Thoracic aorta (tissue), 2 donors: ENCODE measurements at places on chromosomes 7 and 10. TPM values are rescaled to one million over a fixed set of nuclear protein-coding genes. Genes with fewer than 3 reads are reported as not detected.

DNA sequence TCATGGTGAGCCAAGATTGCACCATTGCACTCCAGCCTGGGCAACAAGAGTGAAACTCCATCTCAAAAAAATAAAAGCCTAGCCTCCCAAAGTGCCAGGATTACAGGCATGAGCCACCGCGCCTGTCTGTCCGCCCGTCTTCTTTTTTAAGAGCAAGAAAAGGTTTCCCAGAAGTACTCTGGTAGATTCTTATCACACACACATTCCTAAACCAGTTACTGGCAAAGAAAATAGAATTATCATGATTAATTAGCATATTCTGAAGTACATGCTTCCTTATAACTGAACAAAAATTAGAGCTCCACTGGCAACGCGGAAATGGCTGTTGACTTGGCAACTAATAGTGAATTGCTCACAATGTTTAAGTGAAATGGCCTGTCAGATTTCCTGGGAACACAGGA lies 87.0 kb downstream of the ADK start:
- H3K4me1 ChIP-seq = no peaks in the 10 kb centered on the region
- H3K4me3 ChIP-seq = peak overlapping the region; percentile 48
- peak overlapping the region; percentile 64 for H3K27ac ChIP-seq

GRCh38 chr10:14553448-14553847 lies 221.2 kb downstream of the FAM107B start:
- no peaks in the 10 kb centered on the region for H3K36me3 ChIP-seq
- H3K27ac ChIP-seq = peak overlapping the region; percentile 66
- no peak for DNase-seq
- H3K27me3 ChIP-seq = no peaks in the 10 kb centered on the region

- H3K27me3 ChIP-seq = no peaks in the 10 kb centered on the region
- no peak overlapping the region for H3K27ac ChIP-seq
- no peak overlapping the region for H3K4me3 ChIP-seq
- no peaks in the 10 kb centered on the region for H3K36me3 ChIP-seq
Observed at GRCh38 chr10:60717852-60718251, 60.4 kb upstream of the CDK1 start.

DNA sequence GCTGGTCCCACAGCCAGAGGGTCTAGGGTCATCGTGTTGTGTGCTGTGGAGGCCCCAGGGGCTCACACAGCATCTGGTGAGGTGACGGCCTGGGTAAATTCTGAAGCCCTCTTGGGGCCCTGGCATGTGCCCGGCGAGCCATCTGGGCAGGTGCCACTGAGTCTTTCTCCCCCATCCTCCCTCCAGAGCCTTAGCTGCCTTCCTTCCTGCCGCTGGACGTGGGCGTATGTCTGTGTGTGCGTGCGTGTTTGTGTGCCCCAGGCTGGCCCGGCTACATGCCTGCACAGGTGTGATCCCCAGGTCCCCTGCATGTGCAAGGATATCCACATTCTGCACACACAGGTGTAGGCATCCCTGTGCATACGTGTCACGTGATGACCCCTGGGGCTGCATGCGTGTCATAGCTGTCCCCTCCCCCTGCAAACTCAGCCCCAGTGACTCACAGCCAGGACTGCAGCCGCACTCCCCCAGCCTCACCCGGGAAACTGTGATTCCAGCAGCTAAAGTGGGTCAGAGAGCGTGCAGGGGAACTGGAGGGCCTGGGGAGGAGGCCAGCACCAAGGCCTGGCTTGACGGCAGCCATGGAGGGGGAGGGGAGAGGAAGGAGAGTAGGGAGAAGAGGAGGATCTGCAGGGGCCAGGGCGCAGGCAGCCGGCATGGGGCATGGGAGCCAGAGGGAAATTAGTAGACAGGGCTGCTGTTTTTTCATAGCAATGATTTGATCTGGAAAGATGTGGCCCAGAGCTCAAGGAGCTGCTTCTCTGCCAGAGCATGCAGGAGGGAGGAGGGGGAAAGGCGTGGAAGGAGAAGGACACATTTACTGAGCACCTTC lies 46.4 kb downstream of the ELFN1 start:
- no peak overlapping the region for H3K4me3 ChIP-seq
- H3K27ac ChIP-seq = no peak overlapping the region
- no peaks in the 10 kb centered on the region for H3K36me3 ChIP-seq
- no peak for DNase-seq

- H3K4me3 ChIP-seq = no peak overlapping the region
- H3K27ac ChIP-seq = no peak overlapping the region
- H3K4me1 ChIP-seq = peaks cover 33% of the 10 kb centered on the region
- no peaks in the 10 kb centered on the region for H3K27me3 ChIP-seq
- DNase-seq = no peak
- H3K36me3 ChIP-seq = no peaks in the 10 kb centered on the region
Observed at GRCh38 chr7:155256081-155256760, 41.5 kb upstream of the INSIG1 start.

DNA sequence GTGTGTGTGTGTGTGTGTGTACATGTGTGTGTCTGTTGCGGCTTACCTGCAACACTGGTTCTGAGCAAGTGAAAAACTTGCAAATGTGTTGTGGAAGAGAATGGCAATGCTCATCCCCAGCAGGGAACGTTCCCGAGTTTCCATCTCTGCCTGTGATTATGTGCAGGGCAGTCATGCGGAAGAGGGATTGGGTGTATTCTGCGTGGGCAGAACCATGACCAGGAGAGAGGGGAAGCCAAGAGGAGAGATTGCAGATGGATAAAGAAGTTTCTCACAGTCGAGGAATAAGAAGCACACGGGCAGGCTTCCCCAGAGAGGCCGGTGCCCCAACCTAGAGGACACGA lies 99.9 kb downstream of the CTBP2 start:
- peak overlapping the region; percentile 60 for H3K4me3 ChIP-seq
- no peak for DNase-seq
- H3K27ac ChIP-seq = peak overlapping the region; percentile 99
- no peaks in the 10 kb centered on the region for H3K36me3 ChIP-seq

DNA sequence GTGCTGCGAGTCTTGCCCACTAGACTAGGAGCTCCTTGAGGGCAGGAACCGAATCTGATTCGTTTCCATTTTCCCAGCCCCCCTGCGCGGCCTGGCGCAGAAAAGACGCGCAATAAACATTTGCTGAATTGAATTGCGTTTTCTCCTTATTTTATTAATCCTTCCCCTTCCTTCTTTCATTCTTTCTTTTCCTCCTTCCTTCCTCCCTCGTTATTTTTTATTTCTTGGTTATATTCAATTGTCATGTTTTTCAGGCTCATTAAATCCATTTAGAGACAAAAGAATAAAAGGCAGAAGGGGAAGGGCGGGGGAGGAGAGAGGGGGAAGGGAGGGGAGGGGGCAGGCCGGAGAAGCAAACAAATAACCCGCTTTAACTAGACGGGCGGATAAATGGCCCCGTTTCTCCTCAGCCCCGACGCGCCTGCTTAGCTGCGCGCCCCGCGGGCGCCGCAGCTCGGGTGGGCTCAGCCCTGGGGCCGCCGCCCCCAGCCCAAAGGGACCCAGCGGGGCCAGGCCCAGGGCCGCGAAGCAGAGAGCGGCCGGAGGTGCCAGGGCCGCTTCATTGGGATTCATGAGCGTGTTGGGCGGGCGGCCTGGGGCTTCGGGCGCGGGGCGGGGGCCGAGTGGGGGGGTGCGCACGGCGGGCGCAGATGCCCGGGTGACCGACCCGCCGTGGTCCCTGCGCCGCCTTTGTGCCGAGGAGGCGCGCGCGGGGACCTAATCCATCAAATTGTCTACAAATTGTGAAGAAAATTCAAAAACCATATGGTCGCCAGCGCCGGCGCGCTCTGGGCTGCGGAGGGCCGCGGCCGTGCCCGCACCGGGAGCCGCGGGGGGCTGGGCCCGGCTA lies 5.0 kb downstream of the LBX1 start:
- DNase-seq = no peak
- no peak overlapping the region for H3K27ac ChIP-seq

DNA sequence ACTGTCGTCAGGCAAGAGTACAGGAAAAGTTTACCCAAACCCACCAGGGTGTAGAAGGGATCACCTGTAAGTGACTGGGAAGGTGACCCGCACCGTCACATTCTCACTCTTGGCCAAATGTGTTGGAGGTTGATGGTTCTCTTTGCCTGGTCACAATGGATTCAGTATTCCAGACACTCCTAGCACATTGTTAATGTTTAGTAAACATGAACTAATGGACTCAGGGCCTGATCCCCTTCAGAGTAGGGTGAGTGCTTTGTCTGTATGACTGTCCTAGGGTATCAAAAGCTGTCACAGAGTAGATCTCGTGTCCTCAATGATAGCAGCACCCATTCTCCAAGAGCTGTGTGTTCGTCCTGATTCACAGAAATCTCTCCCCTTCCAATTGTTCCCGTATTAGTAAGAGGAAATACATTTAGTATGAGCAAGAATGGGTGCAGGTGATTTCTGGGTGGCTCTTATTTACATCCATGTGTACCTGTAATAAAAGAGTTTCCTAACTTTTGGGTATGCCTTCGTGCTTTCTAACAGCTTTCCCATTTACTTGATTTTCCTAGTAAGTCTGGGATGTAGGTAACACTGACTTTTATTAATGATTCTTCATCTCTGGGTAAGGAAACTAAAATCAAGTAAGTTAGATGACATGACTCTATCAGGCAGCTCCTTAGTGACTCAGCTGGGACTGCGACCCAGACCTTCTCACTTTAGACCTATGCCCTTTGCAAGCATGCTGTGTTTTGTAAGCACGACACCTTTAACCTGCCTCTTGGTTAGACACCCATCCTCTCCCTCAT lies 4.7 kb downstream of the EEPD1 start:
- H3K27ac ChIP-seq = no peak overlapping the region
- peaks cover 46% of the 10 kb centered on the region for H3K4me1 ChIP-seq

DNA sequence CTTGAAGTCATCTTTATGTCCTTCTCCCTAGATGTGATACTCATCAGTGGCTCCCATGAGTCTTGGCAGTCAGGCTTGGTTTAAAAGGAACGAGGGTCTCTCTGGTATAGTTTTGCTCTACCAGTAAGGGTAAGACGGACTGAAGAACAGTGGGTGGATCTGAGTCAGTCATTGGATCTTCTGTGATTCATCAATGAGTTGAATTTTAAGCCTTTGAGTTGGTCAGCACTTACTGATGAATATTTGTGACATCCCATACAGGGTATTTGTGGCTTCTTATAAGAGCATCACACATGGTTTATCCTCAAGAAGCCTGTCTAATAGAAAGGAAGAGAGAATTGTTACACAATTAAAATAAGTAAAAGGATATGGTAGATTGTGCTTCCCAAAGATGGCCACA lies 87.3 kb upstream of the NAMPT start:
- no peak overlapping the region for H3K27ac ChIP-seq
- peaks cover 4% of the 10 kb centered on the region for H3K4me1 ChIP-seq
- no peaks in the 10 kb centered on the region for H3K27me3 ChIP-seq
- no peak overlapping the region for H3K4me3 ChIP-seq
- no peaks in the 10 kb centered on the region for H3K36me3 ChIP-seq

DNA sequence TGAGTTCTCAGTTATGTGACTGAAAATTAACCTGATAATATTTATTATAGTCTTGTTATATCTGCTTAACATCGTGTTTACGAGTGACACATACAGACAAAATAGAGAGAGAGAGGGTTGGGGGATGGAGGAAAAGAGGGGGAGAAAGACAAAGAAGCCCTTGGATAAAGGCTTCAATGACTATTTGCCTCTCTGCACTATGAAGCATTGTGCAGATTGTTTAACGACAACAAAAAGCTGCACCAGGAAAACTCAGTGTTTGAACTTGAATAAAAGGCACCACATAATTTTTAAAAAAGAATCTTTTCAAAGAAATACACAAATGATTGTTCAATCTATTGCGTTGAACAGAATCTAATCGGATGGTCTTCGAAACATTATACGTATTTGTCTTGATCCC lies 27.8 kb downstream of the MAGI2 start:
- no peaks in the 10 kb centered on the region for H3K36me3 ChIP-seq
- H3K27me3 ChIP-seq = no peaks in the 10 kb centered on the region
- H3K4me3 ChIP-seq = no peak overlapping the region
- no peak for DNase-seq

- H3K27me3 ChIP-seq = no peaks in the 10 kb centered on the region
- H3K27ac ChIP-seq = no peak overlapping the region
- H3K4me1 ChIP-seq = peaks cover 40% of the 10 kb centered on the region
- no peak for DNase-seq
Observed at GRCh38 chr10:35563261-35563891, 41.8 kb upstream of the GJD4 start.

- no peak overlapping the region for H3K4me3 ChIP-seq
- peaks cover 8% of the 10 kb centered on the region for H3K27me3 ChIP-seq
- H3K27ac ChIP-seq = no peak overlapping the region
- no peak for DNase-seq
- peaks cover 19% of the 10 kb centered on the region for H3K4me1 ChIP-seq
- H3K36me3 ChIP-seq = no peaks in the 10 kb centered on the region
Observed at GRCh38 chr10:101054351-101054750, 7.4 kb upstream of the KAZALD1 start.

DNA sequence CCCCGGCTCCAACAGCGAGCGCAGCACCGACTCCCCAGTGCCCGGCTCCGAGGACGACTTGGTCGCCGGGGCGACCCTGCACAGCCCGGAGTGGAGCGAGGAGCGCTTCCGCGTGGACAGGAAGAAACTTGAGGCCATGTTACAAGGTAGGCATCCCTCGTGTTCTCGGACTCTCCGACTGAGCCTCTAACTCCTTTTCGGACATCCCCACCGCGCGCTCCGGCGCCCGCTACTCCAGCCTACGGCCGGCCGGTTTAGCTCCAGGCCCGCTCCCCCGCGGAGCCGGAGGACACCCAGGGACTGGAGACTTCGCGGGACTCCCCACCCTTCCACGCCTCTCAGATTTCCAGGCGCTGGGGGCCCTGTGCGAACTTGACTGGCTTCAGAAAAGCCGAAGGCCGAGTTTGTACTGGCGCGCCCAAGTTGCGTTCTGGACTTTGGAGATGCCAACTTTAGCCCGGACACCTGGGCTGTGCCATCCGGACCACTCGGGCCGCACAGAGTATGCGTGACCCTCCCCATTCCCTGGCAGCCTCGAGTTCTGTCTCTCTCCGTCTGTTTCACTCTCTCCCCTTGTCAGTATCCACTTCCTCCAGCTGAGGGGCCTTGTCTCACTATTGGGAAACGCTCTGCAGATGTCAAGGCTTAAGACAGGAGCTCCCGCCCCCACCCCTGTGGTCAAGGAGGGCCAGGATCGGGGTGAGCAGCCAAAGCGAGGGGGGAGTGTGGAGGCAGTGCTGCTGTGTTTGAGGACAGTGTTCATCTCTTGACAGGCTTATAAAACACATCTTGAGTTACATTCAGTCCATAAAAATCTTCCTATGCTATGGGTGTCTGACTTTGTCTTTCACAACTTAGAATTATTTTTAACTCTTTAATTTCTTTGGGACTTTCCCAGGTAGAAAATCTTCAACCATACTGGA lies 777 bp downstream of the BICC1 start:
- no peaks in the 10 kb centered on the region for H3K36me3 ChIP-seq
- H3K4me3 ChIP-seq = peak overlapping the region; percentile 86
- H3K27me3 ChIP-seq = no peaks in the 10 kb centered on the region
- DNase-seq = no peak
- peak overlapping the region; percentile 64 for H3K27ac ChIP-seq

GRCh38 chr7:69334701-69335100 lies 263.6 kb upstream of the AUTS2 start:
- DNase-seq = no peak
- no peaks in the 10 kb centered on the region for H3K27me3 ChIP-seq
- H3K27ac ChIP-seq = no peak overlapping the region

Gene HECTD2
- 48.0 TPM for total RNA-seq

Gene HOXA2
- total RNA-seq = 3.4 TPM

Gene STEAP4
- total RNA-seq = 127 TPM

Gene CREB5
- total RNA-seq = 44.4 TPM

Gene COL26A1
- total RNA-seq = not detected

Gene ASAH2
- total RNA-seq = 14.0 TPM

Gene PRKAR2B
- total RNA-seq = 5.3 TPM

Gene GIMAP4
- 29.3 TPM for total RNA-seq
